ENCODE measurements at places on chromosomes 4 and X.

GRCh38 chr4:77022560-77023179 is 53.1 kb downstream of the CCNI start:
- DNase-seq: no peak

- no peak for DNase-seq
These were observed 162.4 kb upstream of the PRDX4 start for GRCh38 chrX:23504895-23505294.

DNA sequence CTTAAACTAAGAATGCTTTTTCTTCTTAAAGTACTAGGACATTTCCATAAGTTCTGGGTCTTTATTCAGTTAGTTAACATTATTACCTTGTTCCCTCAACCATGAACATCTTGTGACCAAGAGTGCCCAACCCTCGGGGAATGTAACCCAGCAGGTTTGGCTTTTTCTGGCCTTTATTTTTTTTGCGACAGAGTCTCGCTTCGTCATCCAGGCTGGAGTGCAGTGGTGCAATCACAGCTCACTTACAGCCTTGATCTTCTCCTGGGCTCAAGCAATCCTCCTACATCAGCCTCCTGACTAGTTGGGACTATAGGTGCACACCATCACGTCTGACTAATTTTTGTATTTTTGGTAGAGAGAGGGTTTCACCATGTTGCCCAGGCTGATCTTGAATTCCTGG is 65.1 kb downstream of the USP11 start:
- no peak for DNase-seq

GRCh38 chr4:11424000-11424399 is 4.7 kb downstream of the HS3ST1 start:
- no peak for DNase-seq

DNA sequence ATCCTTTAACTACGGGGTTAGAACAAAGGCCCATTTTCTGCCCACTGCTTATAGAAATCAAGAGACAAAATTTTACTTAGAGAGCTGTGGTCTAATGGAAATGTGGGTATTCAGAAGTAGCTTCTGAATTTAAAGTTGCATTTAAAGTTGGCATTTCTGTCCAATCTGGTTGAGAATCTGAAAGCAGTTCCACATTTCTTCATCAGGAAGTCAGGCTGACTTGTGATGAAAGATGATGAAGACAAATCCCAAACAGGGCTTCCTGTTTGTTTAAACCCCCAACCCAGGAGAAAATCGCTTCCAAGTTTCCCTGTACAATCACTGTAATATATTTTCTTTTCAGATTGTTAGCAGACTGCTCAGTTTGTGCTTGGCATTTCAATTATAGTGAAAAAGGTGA is 345.3 kb downstream of the SPRY1 start:
- DNase-seq: no peak

DNA sequence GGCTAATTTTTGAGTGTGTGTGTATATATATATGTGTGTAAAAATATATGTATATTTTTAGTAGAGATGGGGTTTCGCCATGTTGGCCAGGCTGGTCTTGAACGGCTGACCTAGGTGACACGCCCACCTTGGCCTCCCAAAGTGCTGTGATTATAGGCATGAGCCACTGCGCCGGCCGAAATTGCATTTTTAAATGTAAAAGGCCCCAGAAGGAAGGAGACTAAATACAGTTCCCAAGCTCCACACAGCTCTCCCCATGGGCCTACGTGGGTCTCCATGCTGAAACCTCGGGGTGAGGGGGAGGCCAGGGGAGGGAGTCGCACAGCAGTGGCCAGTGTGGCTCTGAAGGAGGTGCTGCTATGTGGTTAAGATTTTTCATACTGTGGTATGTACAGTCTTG is 12.8 kb upstream of the CDKN2AIP start:
- no peak for DNase-seq

DNA sequence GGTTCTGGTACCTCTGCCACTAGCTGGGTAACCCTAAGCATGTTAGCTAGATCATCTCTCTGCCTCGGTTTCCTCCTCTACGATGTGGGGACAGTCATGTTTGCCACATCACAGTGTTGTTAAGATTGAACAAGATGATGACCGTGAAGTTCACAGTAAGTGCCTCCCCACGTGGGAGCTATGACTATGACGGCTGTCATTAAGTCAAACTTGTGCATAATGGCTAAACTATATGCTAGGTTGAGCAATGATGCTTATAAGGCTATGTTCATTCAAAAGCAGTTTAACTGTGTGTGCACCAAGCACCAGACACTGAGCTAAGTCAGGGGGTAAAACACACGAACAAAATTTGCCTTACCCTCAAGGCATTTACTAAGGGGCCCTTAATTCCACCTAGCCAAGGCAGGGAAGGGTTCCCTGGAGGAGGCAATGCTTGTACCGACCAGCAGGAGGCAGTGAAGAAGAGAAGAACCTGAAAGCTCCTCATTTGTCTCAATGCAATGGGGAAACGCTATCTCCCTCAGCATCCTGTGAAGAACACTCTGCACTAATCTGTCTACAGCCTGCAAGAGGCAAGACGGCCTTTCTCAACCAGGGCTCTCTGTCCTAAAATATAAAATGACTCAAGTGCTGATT is 52.9 kb downstream of the MAP7D2 start:
- no peak for DNase-seq

- DNase-seq: no peak
These were observed 2313.3 kb downstream of the ARAP2 start for GRCh38 chr4:33931026-33931425.

DNA sequence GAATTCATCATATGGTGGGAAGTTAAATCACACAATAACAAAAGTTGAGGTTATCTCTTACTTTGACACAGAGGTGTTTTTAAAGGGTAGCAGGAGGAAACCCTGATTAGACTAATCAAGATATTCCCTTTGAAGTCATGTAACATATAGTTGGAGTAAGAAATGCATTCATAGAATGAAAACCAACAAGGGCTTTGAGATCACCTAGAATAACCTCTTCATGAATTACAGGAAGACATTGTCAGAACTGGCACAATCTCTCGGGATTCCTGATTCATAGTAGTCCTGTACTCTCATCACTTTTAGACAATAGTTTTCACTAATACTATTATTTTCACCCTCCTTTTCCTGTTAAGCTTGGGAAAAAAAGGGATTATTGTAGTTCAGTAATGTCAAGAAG is 170.2 kb downstream of the PPP3CA start:
- no peak for DNase-seq

DNA sequence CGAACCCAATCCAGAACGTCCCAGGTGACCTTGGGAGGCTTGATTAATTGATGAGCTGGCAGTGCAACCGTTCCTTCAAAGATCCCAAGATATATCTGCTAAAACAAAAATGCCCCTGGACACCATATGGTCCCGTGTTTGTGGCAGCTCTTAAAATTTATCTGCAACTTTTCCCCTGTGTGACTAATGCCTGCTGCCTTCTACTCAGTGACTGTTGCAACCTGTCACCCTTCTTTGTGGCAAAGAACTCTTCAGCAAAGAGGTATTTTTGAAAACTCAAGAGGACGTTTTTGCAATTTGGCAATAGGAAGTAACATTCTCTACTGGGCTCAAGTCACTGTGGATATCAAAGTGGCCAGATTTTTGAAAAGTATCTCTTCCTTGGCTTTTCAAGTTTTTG is 75.8 kb upstream of the SOD3 start:
- no peak for DNase-seq

All from stimulated activated CD8-positive, alpha-beta memory T cell treated with anti-CD3 and anti-CD28 coated beads, Interleukin-7, amount 100 ng/mL, for 4 hours (primary cell).